Stomach (tissue), 19 donors: ENCODE measurements at places on chromosomes 4 and X. TPM values are rescaled to one million over a fixed set of nuclear protein-coding genes. Genes with fewer than 3 reads are reported as not detected.

FGF13 gene
- polyA plus RNA-seq: 11.2 TPM

FAM241A gene
- polyA plus RNA-seq: 6.7 TPM

CCDC110 gene
- polyA plus RNA-seq: 3.4 TPM

CXorf51B gene
- polyA plus RNA-seq: not detected

ADH1A gene
- polyA plus RNA-seq: not detected

SSX1 gene
- polyA plus RNA-seq: not detected

STS gene
- 7.8 TPM for polyA plus RNA-seq

CDS1 gene
- polyA plus RNA-seq: 3.4 TPM
